ENCODE measurements at places on chromosomes 7 and 10.
A peak's percentile ranks its signal among the peaks of the same experiment; 100 is the strongest.

DNA sequence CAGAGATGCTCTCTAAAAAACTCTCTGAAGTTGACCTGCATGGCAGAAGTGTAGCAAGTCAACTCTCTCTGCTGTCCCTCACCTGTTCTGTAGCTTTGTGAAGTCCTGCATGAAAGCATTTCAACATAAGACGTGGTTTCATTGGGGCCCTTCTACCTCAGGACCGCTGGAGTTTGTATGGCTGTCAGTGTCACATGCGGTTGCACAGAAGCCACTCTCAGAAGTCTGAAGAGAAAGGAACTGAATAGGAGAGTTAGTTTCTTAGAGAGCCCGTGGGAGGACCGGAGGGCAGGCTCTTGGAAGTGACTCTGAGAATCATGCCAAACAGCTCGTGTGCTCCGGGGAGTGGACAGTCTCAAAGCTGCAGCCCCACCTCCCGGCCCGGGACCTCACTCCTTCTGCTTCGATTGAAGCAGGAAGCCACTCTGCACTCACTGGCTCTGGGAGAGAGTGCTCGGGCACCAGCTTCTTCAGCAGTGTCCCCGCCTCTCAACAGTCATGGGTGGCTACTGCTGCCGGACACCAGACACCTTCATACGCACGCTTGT, 486.7 kb downstream of the SDK1 start:
- DNase-seq: no peak

GRCh38 chr7:104206841-104207240, 972 bp downstream of the ORC5 start:
- peak; percentile 11 for DNase-seq

GRCh38 chr10:89312973-89313372, 11.1 kb downstream of the IFIT2 start:
- no peak for DNase-seq

- no peak for DNase-seq
Observed at GRCh38 chr7:143362131-143363015, at the start of gene FAM131B. FAM131B (minus strand) TSS chr7:143362713; CDS start chr7:143362603, 110 bp downstream.

DNA sequence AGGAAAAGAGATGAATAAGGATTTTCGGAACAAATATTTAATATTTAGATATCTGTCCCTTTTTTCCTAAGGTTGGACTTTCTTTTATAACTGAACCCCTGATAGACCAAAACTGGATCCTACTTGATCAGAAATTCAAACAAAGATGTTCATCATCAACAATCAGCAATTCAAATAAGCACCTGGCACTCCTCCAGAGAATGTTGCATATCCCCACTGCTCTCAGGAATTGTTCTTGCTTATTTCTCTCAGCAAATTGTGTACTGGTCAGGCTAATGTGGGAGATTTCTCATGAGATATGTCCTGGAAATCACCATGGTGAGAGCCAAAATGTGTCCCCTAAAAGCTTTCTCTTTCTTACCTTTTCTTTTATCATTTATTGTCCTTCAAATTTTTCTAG, 40.3 kb upstream of the LHFPL3 start:
- DNase-seq: no peak

GRCh38 chr10:87622314-87623004, 37.2 kb upstream of the PAPSS2 start:
- no peak for DNase-seq

- DNase-seq: peak; percentile 46
Observed at GRCh38 chr10:70504521-70505358, 26.2 kb downstream of the PALD1 start.

- no peak for DNase-seq
Observed at GRCh38 chr10:131959841-131960240, 21.9 kb downstream of the BNIP3 start.

- no peak for DNase-seq
Observed at GRCh38 chr7:158061026-158061630, 526.5 kb downstream of the PTPRN2 start.

- peak; percentile 60 for DNase-seq
Observed at GRCh38 chr7:70053421-70053820, 455.1 kb downstream of the AUTS2 start.
